Neural crest cell (in vitro differentiated cells): ENCODE measurements at places on chromosomes 5 and 9. TPM values are rescaled to one million over a fixed set of nuclear protein-coding genes. Genes with fewer than 3 reads are reported as not detected.
A peak's percentile ranks its signal among the peaks of the same experiment; 100 is the strongest.

DNA sequence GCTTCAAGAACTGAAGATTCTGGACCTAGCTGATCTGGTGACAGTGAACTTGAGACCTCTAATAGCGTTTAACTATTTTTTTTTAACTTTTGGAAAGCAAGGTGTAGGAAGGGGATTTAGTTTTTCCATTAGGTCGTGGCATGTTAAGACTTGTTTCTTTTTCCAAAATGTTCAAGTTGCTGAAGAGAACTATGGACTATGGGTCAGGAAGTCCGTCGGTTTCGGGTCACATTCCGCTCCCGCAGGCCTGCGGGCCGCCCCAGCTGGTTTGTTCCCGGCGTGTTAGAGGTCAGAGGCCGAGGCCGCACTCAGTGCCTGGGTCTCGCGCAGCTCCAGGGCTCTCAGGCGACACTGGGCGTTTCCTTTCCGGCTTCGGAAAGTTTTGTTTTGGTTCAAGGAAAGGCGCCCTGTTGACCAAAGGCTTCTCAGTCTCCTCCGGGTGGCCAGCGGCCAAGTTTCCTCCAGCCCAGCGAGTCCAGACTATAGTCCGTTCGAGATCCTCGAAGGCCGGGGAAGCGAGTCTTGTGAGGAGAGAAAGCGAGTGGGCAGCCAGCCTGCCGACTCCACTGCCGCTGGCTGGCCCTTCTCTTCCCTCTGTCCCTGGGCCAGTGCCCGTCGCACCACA, 586 bp upstream of the FCHO2 start:
- no peak for DNase-seq
- H3K27ac ChIP-seq, result peak overlapping the region; percentile 97
- H3K4me1 ChIP-seq, result peaks cover 34% of the 10 kb centered on the region
- no peaks in the 10 kb centered on the region for H3K36me3 ChIP-seq

MARCOL gene
- total RNA-seq, result not detected in 2 replicates

DNA sequence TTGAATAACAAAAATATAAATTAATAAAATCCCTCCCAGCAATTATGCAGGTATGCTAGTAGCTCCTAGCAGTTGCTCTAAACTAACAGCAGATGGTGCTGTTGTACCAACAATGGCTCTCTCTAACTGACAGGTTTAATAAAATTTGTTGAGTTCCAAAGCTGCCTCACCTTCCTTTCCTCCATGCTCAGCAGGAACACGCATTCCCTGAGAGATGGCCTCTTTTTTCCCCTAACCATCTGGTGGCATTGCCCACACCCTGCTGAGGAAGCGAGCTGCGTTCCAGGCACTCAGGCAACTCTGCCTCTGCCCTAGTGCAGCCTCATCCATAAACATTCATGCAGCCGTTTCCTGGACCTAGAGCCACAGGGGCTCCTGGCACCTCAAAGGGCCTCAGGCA, 106.2 kb downstream of the KLHL3 start:
- no peaks in the 10 kb centered on the region for H3K27me3 ChIP-seq
- no peak overlapping the region for H3K4me3 ChIP-seq
- peak; percentile 25 for DNase-seq
- no peak overlapping the region for H3K27ac ChIP-seq
- peaks cover 4% of the 10 kb centered on the region for H3K4me1 ChIP-seq
- peaks cover 10% of the 10 kb centered on the region for H3K36me3 ChIP-seq

GRCh38 chr9:16075696-16076095, 522.9 kb downstream of the CCDC171 start:
- H3K36me3 ChIP-seq, result no peaks in the 10 kb centered on the region
- H3K4me3 ChIP-seq, result no peak overlapping the region
- peaks cover 6% of the 10 kb centered on the region for H3K4me1 ChIP-seq
- no peak for DNase-seq
- no peaks in the 10 kb centered on the region for H3K27me3 ChIP-seq

ANXA2R gene
- total RNA-seq, result 1.0 and 1.2 TPM in 2 replicates

GRCh38 chr5:78542321-78542840, 106.2 kb downstream of the LHFPL2 start:
- no peak overlapping the region for H3K27ac ChIP-seq
- DNase-seq, result no peak

SPINK4 gene
- total RNA-seq, result not detected in 2 replicates

GRCh38 chr9:2704504-2704903, 12.8 kb upstream of the KCNV2 start:
- peaks cover 13% of the 10 kb centered on the region for H3K4me1 ChIP-seq
- H3K27ac ChIP-seq, result no peak overlapping the region
- no peak overlapping the region for H3K4me3 ChIP-seq
- no peaks in the 10 kb centered on the region for H3K27me3 ChIP-seq
- no peak for DNase-seq
- peaks cover 6% of the 10 kb centered on the region for H3K36me3 ChIP-seq

- H3K27ac ChIP-seq, result peak overlapping the region; percentile 89
- H3K4me1 ChIP-seq, result peaks cover 14% of the 10 kb centered on the region
- DNase-seq, result no peak
- H3K36me3 ChIP-seq, result no peaks in the 10 kb centered on the region
These were observed 270.2 kb upstream of the RIOK2 start for GRCh38 chr5:97453263-97453662.

- H3K4me3 ChIP-seq, result no peak overlapping the region
- H3K4me1 ChIP-seq, result no peaks in the 10 kb centered on the region
- no peaks in the 10 kb centered on the region for H3K36me3 ChIP-seq
- no peak for DNase-seq
- H3K27ac ChIP-seq, result no peak overlapping the region
These were observed 1105.8 kb downstream of the CDH18 start for GRCh38 chr5:18882154-18882553.

DNA sequence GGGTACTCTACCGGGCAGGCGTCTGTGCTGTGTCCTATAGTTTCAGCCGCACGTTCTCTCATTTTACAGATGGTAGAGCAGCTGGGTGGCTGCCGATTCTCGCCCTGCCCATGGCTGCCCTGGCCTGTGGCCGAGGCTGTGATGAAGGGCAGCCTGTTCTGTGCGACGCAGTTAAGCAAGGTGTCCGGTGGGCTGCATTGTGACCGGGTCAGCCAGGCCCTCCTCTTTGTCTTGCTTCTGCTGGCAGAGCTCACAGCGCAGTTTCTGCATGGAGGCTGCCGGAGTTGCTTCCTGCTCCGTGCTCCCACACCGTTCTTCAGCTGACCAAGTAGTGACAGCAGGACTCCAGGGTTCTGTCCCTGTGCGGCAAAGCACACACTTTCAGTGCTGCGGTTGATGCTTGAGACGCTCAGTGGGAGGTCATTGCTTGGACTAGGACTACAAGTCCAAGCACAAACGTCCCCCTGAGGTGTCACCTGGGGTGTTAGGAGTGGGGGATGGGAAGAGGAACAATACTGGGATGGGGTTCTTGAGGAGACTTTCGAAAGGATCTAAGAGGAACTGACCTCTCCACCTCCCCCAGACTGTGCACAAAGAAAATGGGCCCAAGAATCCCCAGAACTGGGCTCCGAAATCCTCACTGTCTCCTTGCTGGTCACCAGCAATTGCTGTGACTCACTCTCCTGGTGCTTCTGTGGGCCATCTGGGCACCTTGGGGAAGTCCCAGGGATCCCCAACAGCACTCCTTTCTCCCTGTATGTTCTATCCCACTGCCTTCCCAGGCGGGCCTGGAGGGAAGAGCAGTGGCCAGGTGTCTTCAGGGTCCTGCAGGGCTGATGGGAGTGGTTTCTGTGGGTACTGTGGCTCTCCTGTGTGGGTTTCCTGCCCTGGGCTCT, 58.2 kb downstream of the GADD45G start:
- no peak for DNase-seq
- H3K27me3 ChIP-seq, result peaks cover 56% of the 10 kb centered on the region
- H3K4me3 ChIP-seq, result no peak overlapping the region
- no peak overlapping the region for H3K27ac ChIP-seq

DNA sequence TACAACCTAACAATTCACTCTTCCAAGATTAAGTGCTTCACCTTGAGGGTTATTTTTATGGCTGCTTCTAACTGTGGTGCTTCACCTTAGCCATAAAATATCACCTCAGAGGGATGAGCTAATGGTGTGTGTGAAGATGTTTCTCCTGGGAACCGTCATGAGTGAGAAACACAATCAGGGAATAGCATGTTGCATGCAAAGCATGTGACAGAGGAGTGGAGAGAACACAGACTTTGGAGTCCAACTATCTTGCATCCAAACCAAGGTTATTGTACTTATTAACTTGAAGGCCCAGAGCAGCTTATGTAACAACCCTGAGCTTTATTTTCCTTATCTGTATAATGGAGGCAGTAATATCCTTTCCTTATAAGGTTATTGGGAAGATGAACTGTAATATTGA, 1089.0 kb upstream of the DMAC1 start:
- no peaks in the 10 kb centered on the region for H3K27me3 ChIP-seq
- peaks cover 18% of the 10 kb centered on the region for H3K4me1 ChIP-seq
- peak overlapping the region; percentile 30 for H3K27ac ChIP-seq
- H3K4me3 ChIP-seq, result no peak overlapping the region

- H3K4me3 ChIP-seq, result no peak overlapping the region
- no peak overlapping the region for H3K27ac ChIP-seq
- H3K27me3 ChIP-seq, result no peaks in the 10 kb centered on the region
- H3K4me1 ChIP-seq, result no peaks in the 10 kb centered on the region
These were observed 14.1 kb downstream of the EXD3 start for GRCh38 chr9:137408651-137409405.

DNA sequence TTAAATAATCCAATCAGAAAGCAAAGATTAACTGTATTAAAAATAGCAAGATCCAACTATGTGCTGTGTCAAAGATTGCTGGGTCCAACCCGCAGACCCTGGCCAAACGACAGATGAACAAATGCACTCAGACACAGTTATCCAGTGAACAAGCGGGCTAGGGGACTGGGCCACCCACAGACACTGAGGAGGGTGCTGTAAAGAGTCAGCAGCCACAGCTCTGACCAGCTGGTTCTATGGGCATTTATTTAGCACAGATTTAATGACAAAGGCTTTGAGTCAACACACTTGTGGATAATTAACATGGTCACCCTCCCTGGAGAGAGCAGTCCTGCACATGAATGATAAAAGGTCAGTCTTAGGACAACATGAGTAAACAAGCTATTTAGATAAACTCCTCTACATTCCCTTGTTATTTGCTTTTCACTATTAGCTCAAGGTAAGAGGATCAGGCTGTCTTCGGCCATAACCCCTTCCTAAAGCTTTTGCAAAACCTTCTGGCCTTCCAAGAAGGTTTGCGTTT, 424.9 kb downstream of the HINT1 start:
- no peaks in the 10 kb centered on the region for H3K4me1 ChIP-seq
- no peaks in the 10 kb centered on the region for H3K27me3 ChIP-seq
- no peak overlapping the region for H3K4me3 ChIP-seq
- no peak for DNase-seq
- peaks cover 2% of the 10 kb centered on the region for H3K36me3 ChIP-seq

DNA sequence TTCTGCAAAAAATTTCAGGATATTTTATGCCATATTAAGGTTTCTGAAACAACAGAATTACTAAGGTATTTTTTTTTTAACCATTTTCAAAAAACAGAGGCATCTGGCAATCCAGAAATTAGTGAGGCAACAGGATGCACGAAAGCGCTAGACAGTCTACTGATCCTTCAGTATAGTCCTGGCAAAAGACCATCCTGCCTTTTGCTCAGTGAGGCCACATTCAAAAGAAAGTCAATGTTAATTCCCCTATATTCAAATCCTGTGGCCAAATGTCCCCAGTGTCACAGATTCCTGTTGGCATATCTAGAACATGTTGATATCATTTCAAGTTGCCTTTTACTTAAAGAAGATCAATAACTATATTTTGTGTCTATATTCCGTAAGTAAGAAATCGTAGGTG, 13.1 kb upstream of the NFIB start:
- H3K4me3 ChIP-seq, result no peak overlapping the region
- H3K4me1 ChIP-seq, result peaks cover 9% of the 10 kb centered on the region
- no peak overlapping the region for H3K27ac ChIP-seq
- no peaks in the 10 kb centered on the region for H3K36me3 ChIP-seq
- DNase-seq, result no peak

DNA sequence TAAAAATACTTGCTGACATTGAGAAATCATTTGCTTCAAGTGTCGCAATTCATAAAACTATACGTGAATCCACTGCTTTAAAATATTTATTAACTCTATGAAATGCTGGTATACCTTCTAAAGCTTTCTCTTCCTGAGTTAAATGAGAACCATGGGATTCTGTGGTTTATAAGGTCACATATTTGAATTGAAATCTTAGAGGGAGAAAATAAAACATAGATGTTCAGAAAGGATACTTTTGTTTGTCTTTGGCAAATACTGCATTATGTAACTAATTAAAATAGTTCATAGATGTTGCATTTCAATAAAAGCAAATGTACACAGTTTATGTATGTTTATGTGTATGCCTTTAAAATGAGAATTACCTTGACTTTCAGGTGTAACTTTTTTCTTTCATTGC, 250.1 kb downstream of the FAM170A start:
- DNase-seq, result no peak
- H3K27me3 ChIP-seq, result no peaks in the 10 kb centered on the region
- H3K36me3 ChIP-seq, result no peaks in the 10 kb centered on the region
- no peak overlapping the region for H3K27ac ChIP-seq

- no peaks in the 10 kb centered on the region for H3K4me1 ChIP-seq
- H3K27ac ChIP-seq, result no peak overlapping the region
- no peak for DNase-seq
- H3K4me3 ChIP-seq, result no peak overlapping the region
These were observed 32.9 kb downstream of the OTULINL start for GRCh38 chr5:14614490-14614889.

ZNF474 gene
- total RNA-seq, result 0.30 and 0.47 TPM in 2 replicates

- H3K4me1 ChIP-seq, result no peaks in the 10 kb centered on the region
- H3K27me3 ChIP-seq, result peaks cover 18% of the 10 kb centered on the region
- no peak for DNase-seq
- no peaks in the 10 kb centered on the region for H3K36me3 ChIP-seq
These were observed 572.9 kb upstream of the SGCD start for GRCh38 chr5:155753943-155754581.

DNA sequence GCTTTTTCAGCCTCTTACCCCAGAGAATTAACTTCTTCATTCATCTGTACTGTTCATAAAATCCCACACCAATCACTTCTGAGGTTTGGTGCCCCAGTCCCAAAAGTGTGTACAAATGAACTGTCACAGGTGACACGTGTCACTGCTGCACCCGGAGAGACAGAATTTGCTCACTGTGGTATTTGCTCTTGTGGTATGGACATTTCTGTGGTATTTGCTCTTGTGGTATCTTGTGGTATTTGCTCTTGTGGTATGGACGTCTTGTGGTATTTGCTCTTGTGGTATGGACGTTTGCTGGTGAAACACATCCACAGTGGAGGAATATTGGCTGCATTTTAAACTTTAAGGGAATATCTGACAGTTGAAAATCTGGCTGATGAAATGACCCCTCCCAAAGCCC, 214.9 kb upstream of the DAP start:
- no peaks in the 10 kb centered on the region for H3K27me3 ChIP-seq
- no peaks in the 10 kb centered on the region for H3K4me1 ChIP-seq
- DNase-seq, result no peak
- peaks cover 31% of the 10 kb centered on the region for H3K36me3 ChIP-seq

ARSI gene
- total RNA-seq, result 0.25 and 0.51 TPM in 2 replicates

- H3K4me1 ChIP-seq, result no peaks in the 10 kb centered on the region
- no peaks in the 10 kb centered on the region for H3K36me3 ChIP-seq
- no peak overlapping the region for H3K27ac ChIP-seq
- DNase-seq, result no peak
- no peaks in the 10 kb centered on the region for H3K27me3 ChIP-seq
These were observed 33.9 kb upstream of the JMY start for GRCh38 chr5:79202076-79202475.

OR1J2 gene
- not detected in 2 replicates for total RNA-seq

FAM219A gene
- total RNA-seq, result 20.6 and 20.9 TPM in 2 replicates

GRCh38 chr5:53997736-53998627, 312.4 kb downstream of the ARL15 start:
- no peak for DNase-seq
- peaks cover 28% of the 10 kb centered on the region for H3K4me1 ChIP-seq
- H3K4me3 ChIP-seq, result no peak overlapping the region
- peaks cover 2% of the 10 kb centered on the region for H3K36me3 ChIP-seq
